ENCODE measurements at places on chromosomes 5 and 9.

GRCh38 chr5:104452550-104452949 lies 890.0 kb upstream of the NUDT12 start:
- no peak for DNase-seq
- H3K27me3 ChIP-seq, result no peaks in the 10 kb centered on the region
- no peaks in the 10 kb centered on the region for H3K4me1 ChIP-seq
- no peak overlapping the region for H3K4me3 ChIP-seq
- H3K27ac ChIP-seq, result no peak overlapping the region

DNA sequence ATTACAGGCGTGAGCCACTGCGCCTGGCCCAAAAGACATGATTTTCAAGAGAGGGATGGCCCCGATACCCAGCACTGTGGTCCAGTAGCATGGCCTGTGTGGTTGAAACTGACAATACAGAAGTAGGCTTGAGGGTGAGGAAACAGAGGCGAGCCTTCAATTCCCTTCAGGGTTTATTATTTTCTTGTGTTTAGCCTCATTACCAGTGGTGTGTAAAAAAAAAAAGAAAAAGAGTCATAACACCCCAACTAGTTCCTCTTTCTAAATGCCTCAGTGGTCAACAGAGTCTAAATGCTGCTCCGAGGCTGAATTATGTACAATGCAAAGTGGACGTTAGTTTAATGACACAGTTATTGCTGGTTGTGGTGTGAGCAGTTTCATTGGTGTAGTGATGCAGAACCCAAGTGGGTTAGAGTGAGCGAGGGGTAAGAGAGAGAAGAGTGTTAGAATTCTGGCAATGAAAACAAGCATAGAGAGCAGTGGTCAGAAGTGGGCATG lies 58.8 kb downstream of the SNX30 start:
- no peak overlapping the region for H3K27ac ChIP-seq
- no peak overlapping the region for H3K4me3 ChIP-seq
- no peaks in the 10 kb centered on the region for H3K27me3 ChIP-seq
- peaks cover 8% of the 10 kb centered on the region for H3K36me3 ChIP-seq
- H3K4me1 ChIP-seq, result no peaks in the 10 kb centered on the region

- H3K27ac ChIP-seq, result no peak overlapping the region
- no peak overlapping the region for H3K4me3 ChIP-seq
- H3K36me3 ChIP-seq, result peaks cover 4% of the 10 kb centered on the region
- H3K4me1 ChIP-seq, result no peaks in the 10 kb centered on the region
Observed at GRCh38 chr5:139592289-139592688, 31.1 kb downstream of the UBE2D2 start.

- H3K27me3 ChIP-seq, result no peaks in the 10 kb centered on the region
- no peak overlapping the region for H3K27ac ChIP-seq
- H3K4me1 ChIP-seq, result peaks cover 7% of the 10 kb centered on the region
- H3K36me3 ChIP-seq, result no peaks in the 10 kb centered on the region
- no peak for DNase-seq
Observed at GRCh38 chr5:68500813-68501212, 285.3 kb downstream of the PIK3R1 start.

- no peak overlapping the region for H3K27ac ChIP-seq
Observed at GRCh38 chr9:16728137-16728508, 142.3 kb downstream of the BNC2 start.

DNA sequence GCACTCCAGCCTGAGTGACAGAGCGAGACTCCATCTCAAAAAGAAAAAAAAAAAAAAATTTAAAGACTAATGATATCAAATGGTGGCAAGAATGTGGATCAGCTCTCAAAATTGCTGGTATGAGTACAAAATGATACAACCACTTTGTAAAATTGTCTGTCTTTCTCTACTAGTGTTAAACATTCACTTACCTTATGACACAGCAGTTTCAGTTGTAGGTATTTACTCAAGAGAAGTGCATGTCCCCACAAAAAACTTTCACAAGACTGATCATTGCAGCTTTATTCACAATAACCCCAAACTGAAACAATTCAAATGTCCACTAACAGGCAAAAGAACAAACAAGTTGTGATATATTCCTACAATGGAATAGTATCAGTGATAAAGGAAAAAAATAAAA lies 14.7 kb upstream of the CETN3 start:
- no peaks in the 10 kb centered on the region for H3K36me3 ChIP-seq
- DNase-seq, result no peak
- H3K4me3 ChIP-seq, result no peak overlapping the region

GRCh38 chr9:89731262-89732182 lies 126.7 kb downstream of the GADD45G start:
- no peaks in the 10 kb centered on the region for H3K36me3 ChIP-seq
- H3K4me3 ChIP-seq, result no peak overlapping the region
- no peaks in the 10 kb centered on the region for H3K27me3 ChIP-seq
- peak; percentile 32 for DNase-seq

All from large intestine (tissue), 12 donors.